NCI-H510A treated with DMSO at 0.1 percent for 48 hours (cell line): ENCODE measurements at places on chromosomes 16 and 17.

DNA sequence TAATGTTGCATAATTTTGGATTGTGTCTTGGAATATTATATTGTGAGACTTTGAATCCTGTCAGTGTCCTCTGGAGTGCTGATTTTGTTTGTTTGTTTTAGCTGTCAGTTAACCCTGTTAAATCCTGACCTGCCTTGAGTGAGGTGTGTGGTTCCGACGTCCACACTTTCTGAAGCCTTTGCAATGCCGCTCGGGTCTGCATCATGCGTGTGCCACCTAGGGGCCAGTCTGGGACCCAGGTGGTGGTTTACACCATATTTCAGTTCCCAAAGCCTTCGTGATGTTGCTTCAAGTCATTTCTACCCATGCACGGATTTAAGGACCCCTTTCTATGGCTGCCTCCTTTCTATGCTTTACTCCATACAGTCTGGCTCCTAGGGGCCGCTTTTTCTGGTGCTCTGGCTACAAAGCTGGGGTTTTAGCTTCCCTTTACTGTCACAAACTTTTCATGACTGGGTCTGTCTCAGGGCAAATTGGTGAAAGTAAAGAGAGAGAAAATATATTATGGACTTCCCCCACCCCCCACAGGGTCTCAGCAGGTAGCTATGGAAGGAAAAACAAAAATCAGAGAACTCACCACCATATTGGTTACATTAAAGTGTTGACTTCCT lies 11.4 kb upstream of the OR4D1 start:
- DNase-seq = peak; percentile 3

- DNase-seq = no peak
Observed at GRCh38 chr16:68997564-68997963, 107.9 kb upstream of the HAS3 start.

GRCh38 chr17:81821603-81822311 lies 11.3 kb downstream of the MCRIP1 start:
- DNase-seq = peak; percentile 72

DNA sequence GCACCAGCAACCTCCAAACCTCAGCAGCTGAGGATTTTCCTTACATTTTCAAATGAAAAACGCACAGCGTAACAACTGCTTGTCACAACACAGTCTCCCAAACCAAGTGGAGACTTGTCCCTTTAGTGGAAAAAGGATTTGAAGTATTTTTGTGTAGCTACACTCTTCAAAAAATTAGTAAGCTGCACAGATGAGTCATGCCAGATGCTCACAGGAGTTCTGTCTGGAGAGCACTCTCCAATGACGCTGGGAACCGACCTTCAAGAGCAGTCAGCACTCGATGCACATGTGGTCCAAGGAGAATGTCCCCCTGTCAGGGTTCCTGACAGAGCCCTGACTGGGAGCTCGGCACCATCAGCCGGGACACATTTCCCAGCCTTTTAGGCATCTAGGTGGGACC lies 39.8 kb downstream of the MAP1LC3B start:
- DNase-seq = no peak

DNA sequence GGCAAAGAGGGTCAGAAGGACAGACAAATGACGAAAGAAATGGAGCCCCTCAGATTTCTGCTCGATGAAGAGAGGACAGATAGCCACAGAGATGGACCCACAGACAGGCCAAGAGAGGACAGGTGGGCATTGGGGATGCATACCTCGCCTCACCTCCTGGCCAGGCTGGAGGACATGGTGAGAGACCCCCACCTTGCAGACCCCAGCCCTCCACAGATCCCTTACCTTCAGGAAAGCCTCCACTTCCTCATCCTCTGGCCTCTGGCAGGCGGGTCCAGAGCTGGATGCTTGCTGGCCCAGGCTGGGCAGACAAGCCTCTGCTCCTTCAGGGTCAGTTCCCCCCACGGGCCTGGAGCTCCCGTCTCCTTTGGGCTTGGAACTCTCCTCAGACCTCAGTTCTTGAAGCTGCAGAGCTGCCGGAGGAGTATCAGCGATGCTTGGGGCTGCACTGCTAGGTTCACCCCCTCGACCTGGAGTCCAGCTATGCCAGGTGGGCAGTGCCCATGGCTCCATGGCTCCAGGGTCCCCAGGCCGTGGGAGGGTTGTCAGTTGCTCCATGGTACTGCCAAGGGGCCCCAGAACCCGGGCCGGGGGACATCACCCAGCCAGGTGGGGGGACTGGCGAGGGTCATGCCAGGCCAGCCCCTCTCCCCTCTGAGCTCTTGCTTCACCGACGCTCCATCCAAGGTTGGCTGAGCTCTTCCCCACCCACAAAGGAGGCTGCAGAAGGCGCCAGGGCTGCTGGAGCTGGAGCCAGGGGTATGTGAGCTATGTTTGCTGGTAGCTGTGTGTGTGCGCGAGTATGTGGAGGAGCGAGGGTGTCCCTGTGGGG lies 1.0 kb downstream of the TSPOAP1 start:
- no peak for DNase-seq

DNA sequence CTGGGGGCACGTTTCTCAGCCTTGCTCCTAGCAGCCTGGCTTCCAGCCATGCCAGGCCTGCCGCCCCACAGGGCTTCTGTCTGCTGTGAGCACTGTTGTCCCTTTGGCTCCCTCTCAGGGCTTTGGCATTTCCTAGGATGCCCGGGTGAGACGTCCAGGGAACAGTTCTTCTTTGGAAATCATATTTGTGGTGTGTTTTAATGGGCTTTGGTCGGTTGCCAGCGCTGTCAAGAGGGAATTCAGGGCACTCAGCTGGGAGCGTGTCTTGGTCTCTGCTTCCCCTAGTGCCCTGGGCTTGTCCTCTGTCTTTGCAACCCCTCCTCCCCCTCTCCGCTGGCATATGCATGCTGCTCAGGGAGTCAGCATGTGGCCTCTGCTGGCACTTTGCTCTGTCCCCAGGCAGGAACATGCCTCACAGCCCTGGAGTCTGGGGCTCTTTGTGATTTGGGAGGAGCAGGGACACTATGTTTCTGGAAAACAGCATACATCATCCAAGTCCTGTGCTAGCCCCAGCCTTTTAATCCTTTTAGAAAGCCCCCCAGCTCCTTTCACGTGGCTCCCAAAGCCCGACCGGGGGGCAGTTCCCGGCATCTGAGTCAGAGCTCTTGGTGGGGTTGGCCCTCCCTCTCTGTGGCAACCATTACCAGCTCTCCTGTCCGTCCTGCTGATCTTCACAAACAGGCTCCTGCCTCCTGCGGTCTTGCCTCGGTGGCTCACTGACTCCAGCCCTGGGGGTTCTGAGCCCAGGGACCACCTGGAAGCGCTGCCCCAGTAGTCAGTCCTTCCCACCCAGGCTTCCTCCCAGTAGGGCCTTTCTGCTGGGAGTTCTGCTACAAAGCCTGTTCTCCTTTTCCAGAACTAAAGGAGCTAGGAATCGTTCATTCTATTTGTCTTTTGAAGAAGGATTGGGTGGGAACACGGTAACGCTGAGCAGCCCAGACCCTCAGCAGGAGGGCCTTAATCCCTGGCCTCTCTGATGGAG lies 26.7 kb downstream of the SAP30BP start:
- no peak for DNase-seq

- DNase-seq = no peak
Observed at GRCh38 chr16:13036600-13036999, 135.2 kb downstream of the SHISA9 start.

DNA sequence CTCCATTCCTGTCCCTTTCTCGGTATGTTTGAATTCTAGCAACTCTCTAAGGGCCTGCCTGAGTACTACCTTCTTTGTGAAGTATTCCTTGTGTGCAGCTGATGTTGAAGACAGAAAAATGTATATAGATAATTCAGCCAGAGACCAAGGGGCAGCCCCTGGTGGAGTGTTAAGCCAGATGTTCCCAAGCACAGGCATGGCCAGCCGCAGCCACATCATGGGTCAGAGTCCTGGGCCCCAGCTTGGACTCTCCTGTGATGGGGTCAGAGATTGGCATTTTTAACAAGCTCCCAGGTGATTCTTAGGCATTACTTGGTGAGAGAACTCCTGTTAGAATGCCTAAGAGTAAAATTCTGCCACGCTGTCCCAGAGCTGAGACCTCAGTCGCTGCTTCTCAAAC lies 100.8 kb downstream of the IRF8 start:
- no peak for DNase-seq

DNA sequence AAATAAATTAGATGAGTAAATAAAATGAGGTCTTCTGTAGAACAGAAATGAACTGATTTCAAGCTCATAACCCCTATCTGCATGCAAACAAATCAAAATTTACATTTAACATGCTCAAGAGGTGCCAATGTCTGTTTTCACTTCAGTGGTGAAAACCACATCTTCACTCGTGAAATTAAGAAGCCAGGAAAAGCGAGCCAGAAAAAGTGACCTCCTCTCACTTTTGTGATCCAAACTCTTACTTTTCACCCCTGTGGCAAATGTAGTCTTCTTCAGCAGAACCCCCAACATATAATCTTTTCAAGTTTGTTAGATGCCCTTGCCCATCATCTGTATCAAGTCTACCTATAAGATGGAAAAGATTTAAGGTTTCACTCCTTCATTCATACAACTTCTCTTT lies 9.5 kb upstream of the QRICH2 start:
- DNase-seq = no peak
